Renal cortex interstitium (tissue), 15 donors: ENCODE measurements at places on chromosomes 4 and X. TPM values are rescaled to one million over a fixed set of nuclear protein-coding genes. Genes with fewer than 3 reads are reported as not detected.

DNA sequence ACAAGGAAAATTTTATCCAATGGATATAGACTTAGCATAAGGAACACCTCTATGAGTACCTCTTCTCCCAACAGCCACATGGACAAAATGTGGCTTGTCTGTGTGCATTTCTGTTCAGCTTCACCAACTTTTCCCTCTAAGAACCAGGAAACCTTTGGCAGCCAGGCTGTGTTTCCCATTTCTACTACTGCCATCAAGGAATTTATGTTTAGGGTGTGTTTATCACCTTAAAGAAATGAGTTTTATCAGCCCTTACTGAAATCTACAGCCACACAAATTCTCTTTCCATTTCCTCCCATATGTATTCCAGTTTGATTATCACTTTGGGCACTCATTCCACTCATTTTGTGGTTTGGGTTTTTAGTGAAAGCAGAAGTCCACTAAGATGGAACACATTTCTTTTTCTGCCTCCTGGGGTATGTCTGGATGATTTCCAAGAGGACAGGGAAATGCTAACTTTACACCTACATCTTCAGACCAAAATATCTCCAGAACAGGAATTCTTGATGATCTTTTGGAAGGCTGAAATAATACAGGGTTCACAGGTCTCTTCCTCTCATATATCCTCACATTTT is 82.6 kb upstream of the MAOA start:
- DNase-seq: no peak

GRCh38 chr4:106584337-106584989 is 215.9 kb upstream of the GIMD1 start:
- DNase-seq: no peak

DNA sequence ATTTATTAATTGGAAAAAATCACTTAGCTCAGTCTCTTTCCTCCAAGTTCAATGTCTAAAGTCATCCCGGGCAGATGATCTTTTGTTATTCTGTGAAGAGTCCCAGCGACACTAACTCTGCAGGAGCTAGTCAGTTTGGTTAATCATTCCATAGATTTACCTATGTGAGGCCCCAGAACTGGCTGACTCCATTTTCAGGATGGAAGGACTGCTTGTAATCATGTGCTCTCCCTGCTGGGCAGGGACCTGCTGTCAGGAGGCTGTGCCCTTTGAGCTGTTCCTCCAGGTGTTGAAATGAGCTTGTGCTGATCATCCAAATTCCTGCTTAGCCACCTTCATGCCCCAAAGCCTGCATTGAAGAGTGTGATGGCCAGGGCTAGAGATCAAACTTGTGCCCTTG is 169.8 kb downstream of the NHS start:
- DNase-seq: no peak

The MAOB gene
- polyA plus RNA-seq: 47.6 TPM
